ENCODE measurements at places on chromosomes 3 and 15. TPM values are rescaled to one million over a fixed set of nuclear protein-coding genes. Genes with fewer than 3 reads are reported as not detected.

The TEX55 gene
- total RNA-seq = not detected

The IL16 gene
- 2.5 TPM for total RNA-seq

The GABRR3 gene
- not detected for total RNA-seq

The ATP13A5 gene
- not detected for total RNA-seq

The TMEM207 gene
- total RNA-seq = not detected

The OIP5 gene
- total RNA-seq = not detected

The SHQ1 gene
- total RNA-seq = 11.1 TPM

The MORC1 gene
- not detected for total RNA-seq

The DISP2 gene
- 1.2 TPM for total RNA-seq

The GCSAM gene
- total RNA-seq = not detected

The TRIM71 gene
- not detected for total RNA-seq

The DZIP1L gene
- total RNA-seq = 7.2 TPM

The PLCB2 gene
- total RNA-seq = 4.6 TPM

The SLC9C1 gene
- 3.9 TPM for total RNA-seq

The NPAP1 gene
- not detected for total RNA-seq

The ASB14 gene
- total RNA-seq = 5.8 TPM

The PCLAF gene
- 0.19 TPM for total RNA-seq

The EPHB1 gene
- total RNA-seq = 1.1 TPM

The CPN2 gene
- 0.35 TPM for total RNA-seq

The C3orf49 gene
- total RNA-seq = not detected

The SEMA3F gene
- total RNA-seq = 10.0 TPM

The UROC1 gene
- total RNA-seq = not detected

The CLEC3B gene
- total RNA-seq = 77.1 TPM

The PLS1 gene
- total RNA-seq = 0.81 TPM

Measured in cardiac septum (tissue), 1 donor.